ENCODE measurements at places on chromosomes 2 and 18.

DNA sequence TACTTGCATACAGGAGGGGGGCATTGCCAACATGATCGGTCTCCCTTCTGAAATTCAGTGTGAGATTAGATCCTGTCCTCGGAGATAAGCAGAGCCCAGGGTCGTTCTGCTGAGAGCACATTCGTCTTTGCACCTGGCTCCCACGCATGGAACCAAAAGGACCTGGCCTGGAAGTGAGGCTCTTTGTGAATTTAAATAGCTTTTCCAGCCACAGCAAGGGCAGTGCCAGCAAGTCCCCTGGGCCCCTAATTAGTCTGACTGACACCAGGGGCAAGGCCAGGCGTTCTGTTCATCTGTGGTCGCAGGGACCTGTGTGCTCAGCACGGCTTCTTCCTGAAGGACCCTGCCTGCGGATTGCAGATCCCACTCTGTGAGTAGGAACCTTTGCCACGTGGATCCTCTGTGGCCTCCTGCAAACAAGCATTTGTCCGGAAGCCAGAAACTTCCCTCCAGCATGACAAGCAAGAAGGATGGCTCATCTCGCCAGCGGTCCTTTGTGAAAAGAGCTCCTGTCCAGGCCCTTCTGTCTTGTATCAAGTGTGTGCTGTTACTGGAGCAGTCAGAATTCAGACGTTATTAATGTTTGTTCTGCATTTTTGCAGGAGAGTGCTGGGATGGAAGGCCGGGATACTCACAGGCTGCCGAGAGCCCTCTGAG lies 128.7 kb downstream of the TPO start:
- no peak for DNase-seq

DNA sequence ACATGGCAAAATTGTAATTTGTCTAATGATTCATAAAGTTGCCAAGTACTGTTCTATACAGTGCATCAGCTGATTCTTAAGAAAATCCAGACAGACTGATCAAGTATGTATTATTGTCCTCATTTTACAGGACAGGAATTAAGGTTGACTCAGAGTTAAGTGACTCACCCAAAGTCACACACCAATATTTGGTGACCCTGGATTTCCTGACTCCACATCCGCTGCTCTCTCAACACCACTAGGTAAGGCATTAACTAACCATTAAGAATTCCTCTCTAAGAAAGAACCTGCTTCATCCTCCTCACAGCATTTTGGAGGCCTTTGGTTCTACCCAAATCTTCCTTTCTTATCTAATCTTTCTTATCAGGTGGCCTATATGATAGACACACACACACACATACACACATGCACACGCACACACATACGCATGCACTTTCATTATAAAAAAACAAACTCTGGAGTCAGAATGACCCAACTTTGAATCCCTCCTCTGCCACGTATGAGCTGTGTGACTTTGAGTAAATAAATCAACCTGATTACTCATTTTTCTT lies 150.8 kb downstream of the ANKRD44 start:
- peak; percentile 78 for DNase-seq

- DNase-seq = no peak
Observed at GRCh38 chr2:38439863-38440262, 62.8 kb upstream of the ATL2 start.

DNA sequence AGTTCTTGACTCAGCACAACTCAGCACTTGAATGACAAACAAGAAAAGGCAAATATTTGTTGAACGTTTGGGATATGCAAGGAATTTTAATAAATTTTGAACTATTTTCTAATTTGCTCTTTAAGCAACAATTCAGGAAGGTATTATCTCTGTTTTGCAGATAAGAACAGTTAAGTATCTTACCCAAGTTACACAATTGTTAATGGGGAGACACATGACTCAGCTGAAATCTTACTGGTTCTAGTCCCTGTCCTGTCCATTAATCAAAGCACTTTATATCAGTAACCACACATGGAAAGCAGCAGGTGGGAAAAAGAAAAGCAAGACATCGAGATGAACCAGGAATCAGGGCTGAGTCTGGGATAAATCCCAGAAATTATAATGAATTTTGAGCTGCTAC lies 493.9 kb upstream of the PIK3C3 start:
- DNase-seq = peak; percentile 14

DNA sequence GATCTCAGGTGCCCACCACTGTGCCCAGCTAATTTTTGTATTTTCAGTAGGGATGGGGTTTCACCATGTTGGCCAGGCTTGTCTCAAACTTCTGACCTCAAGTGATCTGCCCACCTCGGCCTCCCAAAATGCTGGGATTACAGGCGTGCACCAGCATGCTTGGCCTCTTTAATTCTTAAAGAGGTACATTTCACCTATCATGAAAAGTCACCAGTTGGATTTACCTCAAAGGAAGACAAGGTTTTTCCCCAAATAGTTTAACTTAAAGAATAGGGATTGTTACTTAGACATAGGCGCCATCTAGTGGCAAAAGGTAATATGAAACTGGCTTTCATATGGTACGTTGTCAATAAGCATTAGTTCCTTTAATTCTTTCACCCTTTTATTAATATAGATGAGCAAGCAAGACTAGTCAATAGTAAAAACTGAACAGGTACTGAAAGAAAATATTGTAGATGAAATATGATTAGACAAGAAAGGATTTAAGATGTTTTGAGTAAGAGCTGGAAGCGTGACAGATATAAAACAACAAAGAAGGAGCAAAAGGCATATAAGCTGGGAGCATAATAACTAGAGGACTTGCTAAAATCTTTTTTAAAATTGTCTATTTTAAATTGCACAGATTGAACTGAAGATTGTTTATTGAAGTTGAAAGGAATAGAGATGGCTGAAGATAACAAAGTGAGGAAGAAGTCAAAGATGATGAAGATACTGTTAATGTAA lies 35.0 kb upstream of the PSMD14 start:
- peak; percentile 70 for DNase-seq

DNA sequence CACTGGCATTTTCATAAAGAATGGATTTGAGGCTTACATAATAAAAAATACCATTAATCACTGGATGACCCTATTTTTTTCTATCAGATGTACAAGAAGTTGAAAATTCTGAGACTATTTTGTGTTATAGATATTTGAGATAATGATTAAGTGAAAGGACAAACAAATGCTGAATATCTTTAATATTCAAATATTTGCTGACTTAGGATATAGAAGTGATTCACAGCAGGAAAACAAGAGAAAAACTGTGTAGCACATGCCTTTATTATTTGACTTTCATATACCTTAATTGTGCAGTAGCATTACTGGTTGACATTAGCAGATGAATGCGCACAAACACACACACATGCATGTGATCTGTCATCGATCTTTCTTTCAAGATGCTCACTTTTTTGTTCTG lies 766.5 kb downstream of the SATB2 start:
- DNase-seq = no peak

GRCh38 chr18:13513021-13513420 lies 213.3 kb downstream of the FAM210A start:
- DNase-seq = peak; percentile 25

GRCh38 chr2:175976391-175977157 lies 25.5 kb downstream of the LNPK start:
- peak; percentile 16 for DNase-seq

- no peak for DNase-seq
Observed at GRCh38 chr2:69969126-69969983, 7.9 kb upstream of the ASPRV1 start.

GRCh38 chr18:77000527-77000926 lies 132.1 kb downstream of the MBP start:
- DNase-seq = peak; percentile 43

GRCh38 chr18:55768255-55768654 lies 180.3 kb upstream of the TCF4 start:
- DNase-seq = peak; percentile 9

DNA sequence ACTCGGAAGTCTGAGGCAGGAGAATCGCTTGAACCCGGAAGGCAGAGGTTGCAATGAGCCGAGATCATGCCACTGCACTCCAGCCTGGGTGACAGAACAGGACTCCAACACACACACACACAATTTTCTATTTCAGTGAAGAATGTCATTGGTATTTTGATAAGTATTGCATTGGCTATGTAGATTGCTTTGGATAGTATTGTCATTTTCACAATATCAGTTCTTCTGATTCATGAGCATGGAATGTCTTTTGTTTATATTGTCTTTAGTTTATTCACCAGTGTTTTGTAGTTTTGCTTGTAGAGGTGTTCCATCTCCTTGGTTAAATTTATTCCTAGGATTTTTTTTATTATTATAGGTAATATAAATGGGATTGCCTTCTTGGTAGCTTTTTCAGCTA lies 693.4 kb upstream of the SYT4 start:
- peak; percentile 30 for DNase-seq

GRCh38 chr2:233285921-233286320 lies 21.7 kb upstream of the SAG start:
- DNase-seq = peak; percentile 58

GRCh38 chr2:28152585-28153280 lies 239.9 kb upstream of the FOSL2 start:
- peak; percentile 57 for DNase-seq

- DNase-seq = no peak
Observed at GRCh38 chr2:197946562-197946961, 142.2 kb downstream of the PLCL1 start.

- DNase-seq = peak; percentile 65
Observed at GRCh38 chr2:119218478-119219064, 5.1 kb upstream of the STEAP3 start.

- DNase-seq = peak; percentile 51
Observed at GRCh38 chr2:208373460-208374089, 33.0 kb upstream of the PTH2R start.

GRCh38 chr2:172358691-172359556 lies 68.5 kb upstream of the ITGA6 start:
- no peak for DNase-seq

- peak; percentile 44 for DNase-seq
Observed at GRCh38 chr2:74507926-74508520, 528 bp upstream of the PCGF1 start.

DNA sequence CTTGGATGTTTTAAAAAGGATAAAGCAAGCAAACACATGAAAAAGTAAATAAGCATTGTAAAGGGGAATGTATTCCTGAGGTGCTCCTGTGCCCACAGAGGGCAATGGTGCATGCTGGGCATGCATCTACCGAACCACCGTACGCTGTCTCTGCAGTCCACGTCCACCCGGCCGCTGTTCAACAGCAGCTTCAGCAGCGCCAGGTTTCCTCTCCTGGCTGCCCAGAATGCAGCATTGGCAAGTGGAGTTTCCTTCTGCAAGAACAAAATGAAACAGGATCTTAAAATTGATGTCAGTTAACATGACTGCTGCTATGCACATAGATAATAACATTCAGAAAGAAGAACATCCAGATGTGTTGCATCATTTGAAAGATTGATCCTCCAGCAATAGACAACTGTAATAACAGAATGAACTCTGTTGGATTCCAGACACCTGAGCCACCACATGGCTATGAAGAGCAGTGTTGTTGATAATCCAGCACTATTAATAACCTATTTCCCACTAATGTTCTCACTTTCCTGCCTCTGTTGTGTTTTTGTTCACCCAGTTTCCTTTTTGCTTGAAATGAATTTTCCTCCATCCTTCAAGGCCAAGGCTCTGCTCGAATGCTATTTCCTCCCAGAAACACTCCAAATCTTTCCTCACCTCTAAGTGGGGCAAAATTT lies 13.6 kb downstream of the ANKRD29 start:
- DNase-seq = no peak

GRCh38 chr2:71282493-71282892 lies 49.1 kb upstream of the ZNF638 start:
- no peak for DNase-seq

DNA sequence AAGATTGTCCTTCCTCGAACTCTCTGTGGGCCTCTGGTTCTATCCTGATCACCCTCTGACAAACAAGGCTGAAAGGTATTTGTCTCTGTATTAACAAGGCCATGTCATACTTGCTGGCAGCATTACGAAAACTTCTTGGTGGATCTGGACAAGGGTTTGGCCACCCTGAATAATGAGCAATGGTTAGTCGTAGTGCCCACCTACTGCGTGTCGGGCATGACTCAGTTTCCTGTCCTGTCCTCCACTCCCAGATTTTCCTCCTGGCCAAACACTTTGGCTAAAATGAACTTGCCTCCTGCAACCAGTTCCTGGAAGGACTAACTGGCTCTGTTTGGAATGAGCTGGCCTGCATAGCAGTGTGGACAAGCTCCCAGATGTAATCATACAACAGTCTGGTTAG lies 198.5 kb upstream of the SMIM21 start:
- DNase-seq = no peak

DNA sequence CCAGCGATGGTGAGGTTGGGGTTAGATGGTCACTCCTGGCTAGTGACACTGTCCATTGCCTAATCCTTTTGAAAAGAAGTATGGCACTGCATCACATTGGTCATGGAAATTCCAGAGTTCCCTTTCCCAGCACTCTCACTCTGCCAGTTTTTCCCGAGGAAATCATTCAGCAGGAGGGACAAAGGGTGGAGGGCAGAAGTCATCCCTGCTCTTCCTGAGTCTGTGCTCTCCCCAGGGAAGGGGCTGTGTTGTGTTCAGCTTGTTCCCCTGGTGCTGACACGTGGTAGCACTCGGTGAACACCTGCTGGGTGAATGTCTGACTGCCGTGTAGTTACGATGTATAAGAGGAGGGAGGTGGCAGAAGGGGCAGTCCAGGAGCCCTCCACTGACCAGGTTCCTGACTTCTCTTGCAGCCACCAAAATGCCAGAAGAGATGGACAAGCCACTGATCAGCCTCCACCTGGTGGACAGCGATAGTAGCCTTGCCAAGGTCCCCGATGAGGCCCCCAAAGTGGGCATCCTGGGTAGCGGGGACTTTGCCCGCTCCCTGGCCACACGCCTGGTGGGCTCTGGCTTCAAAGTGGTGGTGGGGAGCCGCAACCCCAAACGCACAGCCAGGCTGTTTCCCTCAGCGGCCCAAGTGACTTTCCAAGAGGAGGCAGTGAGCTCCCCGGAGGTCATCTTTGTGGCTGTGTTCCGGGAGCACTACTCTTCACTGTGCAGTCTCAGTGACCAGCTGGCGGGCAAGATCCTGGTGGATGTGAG lies 21.6 kb downstream of the STEAP3 start:
- no peak for DNase-seq

- DNase-seq = no peak
Observed at GRCh38 chr2:234772733-234773060, 179.1 kb upstream of the SH3BP4 start.

- no peak for DNase-seq
Observed at GRCh38 chr2:133252780-133253355, 315.4 kb downstream of the NCKAP5 start.

DNA sequence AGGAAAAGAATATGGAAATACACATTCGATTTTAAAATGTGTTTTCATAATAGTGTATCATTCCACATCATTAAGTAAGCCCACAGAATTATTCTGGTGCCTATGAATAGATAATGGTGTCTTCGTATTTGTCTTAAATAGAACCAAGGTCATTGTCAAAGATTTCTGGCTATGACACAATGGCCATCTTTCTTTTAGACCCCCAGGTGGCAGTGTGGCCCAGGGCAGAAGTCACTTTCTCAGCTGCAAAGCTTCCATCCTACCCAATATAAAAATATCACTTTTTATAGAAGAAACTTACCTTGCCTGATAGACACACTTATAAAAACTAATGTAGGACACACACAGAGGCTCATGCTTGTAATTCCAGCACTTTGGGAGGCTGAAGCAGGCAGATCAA lies 57.5 kb downstream of the ZRANB3 start:
- DNase-seq = peak; percentile 41

- peak; percentile 34 for DNase-seq
Observed at GRCh38 chr18:35703043-35703688, 121.6 kb downstream of the GALNT1 start.

All from iris pigment epithelial cell (primary cell).